Amygdala (tissue), 56 donors: ENCODE measurements at places on chromosomes 4 and X.

DNA sequence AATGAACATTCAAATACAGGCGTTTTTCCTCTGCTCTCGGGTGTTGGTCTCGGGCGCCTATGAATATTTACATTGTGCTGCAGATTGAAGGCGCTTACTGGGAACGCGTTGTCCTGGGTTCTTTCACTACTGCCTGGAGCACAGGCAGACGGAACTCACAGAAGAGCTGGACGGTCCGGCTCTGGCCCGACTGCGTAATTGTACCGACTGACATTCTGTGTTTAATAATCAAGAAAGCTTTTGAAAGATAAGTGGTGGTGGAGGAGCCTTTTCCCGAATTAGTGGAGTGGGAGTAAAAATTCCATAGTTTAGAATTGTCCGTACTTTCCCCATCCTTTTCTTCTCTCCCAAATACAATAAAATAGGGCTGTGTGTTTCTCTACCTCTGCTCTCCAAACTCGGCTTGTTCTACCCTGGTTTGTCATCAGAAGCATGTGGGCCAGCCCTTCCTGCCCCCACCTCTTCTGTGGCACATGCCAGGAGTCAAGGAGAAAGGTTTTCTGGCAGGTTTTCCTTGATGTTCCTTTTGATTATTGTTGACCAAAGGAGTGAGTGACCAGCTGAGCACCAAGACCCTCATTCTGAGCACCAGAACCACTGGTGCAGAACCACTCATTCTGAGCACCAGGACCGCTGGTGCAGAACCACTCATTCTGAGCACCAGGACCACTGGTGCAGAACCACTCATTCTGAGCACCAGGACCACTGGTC is 2.3 kb downstream of the FHDC1 start:
- no peak for DNase-seq

DNA sequence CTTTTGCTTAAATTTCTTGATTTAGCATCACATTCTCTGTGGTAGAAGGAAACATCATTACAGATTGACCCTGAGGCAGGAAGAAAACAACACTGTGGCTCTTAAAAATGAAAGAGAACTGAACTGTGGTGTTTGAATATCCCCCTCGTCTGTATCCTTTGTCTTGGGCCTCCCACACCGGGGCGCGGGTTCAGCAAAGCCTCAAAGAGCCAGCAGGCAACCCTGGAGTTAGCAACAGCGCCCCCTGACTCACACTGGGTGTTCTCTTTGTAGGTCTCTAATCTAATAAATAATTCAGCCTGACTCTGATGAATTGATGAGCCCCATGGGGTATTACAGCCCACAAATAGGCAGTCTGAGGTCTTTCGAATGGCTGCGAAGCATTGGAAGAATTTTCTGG is 46.1 kb upstream of the CTSO start:
- DNase-seq: no peak

- DNase-seq: no peak
Measured at GRCh38 chrX:101337776-101338271, 10.7 kb downstream of the TIMM8A start.

DNA sequence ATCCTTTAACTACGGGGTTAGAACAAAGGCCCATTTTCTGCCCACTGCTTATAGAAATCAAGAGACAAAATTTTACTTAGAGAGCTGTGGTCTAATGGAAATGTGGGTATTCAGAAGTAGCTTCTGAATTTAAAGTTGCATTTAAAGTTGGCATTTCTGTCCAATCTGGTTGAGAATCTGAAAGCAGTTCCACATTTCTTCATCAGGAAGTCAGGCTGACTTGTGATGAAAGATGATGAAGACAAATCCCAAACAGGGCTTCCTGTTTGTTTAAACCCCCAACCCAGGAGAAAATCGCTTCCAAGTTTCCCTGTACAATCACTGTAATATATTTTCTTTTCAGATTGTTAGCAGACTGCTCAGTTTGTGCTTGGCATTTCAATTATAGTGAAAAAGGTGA is 345.3 kb downstream of the SPRY1 start:
- no peak for DNase-seq

DNA sequence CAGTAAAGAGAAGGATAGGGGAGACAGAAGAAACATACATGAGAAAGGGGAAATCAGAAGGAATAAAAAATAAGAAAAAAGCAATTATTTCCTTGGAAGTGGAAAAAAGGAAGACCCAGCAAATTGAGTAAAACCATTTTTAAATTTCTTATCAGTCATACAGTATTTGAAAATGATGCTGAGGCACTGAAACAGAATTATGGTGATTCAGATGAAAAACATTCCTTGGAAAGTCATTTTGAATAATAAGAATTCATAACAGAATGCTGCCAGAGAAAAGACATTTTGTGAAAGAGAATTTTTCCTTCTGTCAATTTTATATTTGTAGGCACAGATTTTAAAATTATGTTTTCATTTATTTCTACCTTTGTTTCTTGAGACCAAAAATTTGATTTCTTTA is 895.5 kb upstream of the EPHA5 start:
- DNase-seq: no peak

GRCh38 chrX:116111934-116112595 is 58.5 kb upstream of the AGTR2 start:
- DNase-seq: no peak

DNA sequence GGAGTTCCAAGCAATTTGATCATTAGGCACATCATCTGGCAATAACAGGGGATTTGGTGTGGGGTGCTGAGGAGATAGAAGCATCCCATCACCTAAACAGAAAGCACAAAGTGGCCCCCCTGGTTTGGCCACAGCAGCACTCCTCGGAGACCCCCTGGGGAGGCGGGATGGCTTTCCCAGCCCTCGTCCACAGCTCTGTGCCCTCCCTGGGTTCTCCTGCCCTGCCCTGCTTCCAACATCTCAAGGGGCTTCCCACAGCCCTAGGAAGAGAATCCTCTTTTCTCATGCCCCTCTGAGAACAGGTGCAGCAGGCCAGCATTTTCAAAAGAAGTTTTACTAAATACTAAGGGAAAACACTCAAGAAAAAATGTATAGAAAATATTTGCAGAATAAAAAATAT is 12.8 kb downstream of the ATP5ME start:
- DNase-seq: no peak
